ENCODE measurements at places on chromosomes 13 and 19. TPM values are rescaled to one million over a fixed set of nuclear protein-coding genes. Genes with fewer than 3 reads are reported as not detected.

KLK8 gene
- not detected for total RNA-seq

EXOC3L2 gene
- not detected for total RNA-seq

TRPC4 gene
- not detected for total RNA-seq

ZC3H4 gene
- 41.4 TPM for total RNA-seq

SLC7A9 gene
- total RNA-seq: not detected

All from MCF 10A (cell line).